ENCODE measurements at places on chromosomes 7 and 10.

DNA sequence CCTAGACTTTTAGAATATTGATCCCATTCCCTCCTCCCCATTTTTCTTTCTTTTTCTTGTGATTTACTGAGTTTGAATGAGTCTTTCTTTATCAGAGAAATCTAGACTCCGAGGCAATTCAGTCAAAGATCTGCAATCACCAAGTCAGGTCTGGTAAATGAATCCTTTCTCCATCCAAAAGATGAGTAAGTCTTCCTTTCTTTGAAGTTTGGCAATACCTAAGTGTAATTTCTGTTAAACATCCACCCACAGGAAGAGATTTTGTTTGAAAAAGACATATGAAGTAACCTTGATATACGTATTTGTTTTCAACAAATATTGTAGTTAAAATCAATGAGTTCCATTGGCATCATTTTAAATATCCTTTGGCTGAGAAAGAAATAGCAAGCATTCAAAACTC is 58.3 kb downstream of the SLC39A12 start:
- DNase-seq, result no peak

DNA sequence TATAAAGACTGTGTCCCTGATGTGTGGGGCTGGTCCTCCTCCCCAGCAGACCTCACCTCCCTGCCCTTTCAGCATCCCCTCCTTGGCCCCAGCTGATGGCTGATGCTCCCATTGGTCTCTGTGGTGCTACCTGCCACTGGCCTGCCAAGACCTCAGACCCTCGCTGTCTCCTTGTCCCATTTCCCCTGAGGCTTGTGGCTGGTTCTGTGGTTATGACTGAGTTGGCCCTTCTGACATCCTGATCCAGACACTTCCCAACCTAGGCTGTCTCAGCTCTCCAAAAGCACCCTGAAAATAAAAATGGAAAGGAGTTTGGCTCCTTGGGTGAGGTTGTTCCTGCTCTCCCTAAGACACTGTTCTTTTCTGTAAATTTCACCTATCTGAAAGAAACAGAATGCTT is 214.2 kb downstream of the RPS24 start:
- no peak for DNase-seq

- no peak for DNase-seq
Measured at GRCh38 chr7:122831436-122831835, 54.8 kb downstream of the CADPS2 start.

- DNase-seq, result no peak
Measured at GRCh38 chr7:54663603-54664234, 95.3 kb downstream of the SEC61G start.

DNA sequence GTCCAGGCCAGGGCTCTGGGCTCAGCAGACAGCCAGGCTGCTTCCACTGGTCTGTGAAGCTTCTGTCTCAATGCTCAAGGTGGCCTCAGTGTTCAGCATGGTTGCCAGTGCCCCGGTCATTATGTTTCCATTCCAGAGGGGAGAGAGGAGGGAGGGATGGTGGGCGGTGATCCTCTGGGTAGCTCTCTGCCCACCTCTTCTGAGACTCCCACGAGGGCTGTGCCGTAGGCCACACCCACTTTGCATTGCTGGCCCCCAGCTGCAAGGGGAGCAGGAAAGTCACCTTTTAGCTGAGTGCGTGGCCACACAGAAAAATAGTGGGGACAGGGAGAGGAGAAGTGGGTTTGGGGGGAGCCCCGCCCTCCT is 42.5 kb downstream of the FOXK1 start:
- DNase-seq, result no peak

GRCh38 chr7:134850066-134850465 is 70.6 kb downstream of the CALD1 start:
- no peak for DNase-seq

DNA sequence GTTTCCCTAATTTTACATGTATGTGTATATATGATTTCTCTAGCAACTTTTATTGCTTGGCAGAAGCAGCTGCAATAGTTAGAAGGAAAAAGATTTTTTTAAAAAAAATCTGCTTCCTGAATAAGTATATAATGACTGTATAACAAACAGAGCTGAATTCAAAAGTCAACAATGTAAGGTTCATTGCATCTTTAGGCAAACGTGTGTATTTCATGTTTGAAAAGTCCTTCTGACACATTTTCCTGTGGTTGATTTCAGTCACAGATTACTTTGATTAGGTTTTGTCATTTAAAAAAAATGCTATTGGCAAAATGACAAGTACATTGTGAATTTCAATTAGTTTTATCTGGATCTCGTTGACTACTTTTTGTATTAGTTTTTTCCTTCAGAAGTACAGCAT is 231.0 kb downstream of the CSTF2T start:
- DNase-seq, result no peak

- no peak for DNase-seq
Measured at GRCh38 chr10:75028748-75029147, 82.7 kb upstream of the SAMD8 start.

GRCh38 chr10:59463909-59464308 is 101.6 kb upstream of the FAM13C start:
- DNase-seq, result no peak

GRCh38 chr10:113704637-113705343 is 25.1 kb downstream of the CASP7 start:
- no peak for DNase-seq

GRCh38 chr10:60352105-60352504 is 37.6 kb downstream of the ANK3 start:
- no peak for DNase-seq

GRCh38 chr7:132424821-132425724 is 151.2 kb downstream of the PLXNA4 start:
- no peak for DNase-seq

- no peak for DNase-seq
Measured at GRCh38 chr10:1361411-1362105, 305.4 kb downstream of the WDR37 start.

DNA sequence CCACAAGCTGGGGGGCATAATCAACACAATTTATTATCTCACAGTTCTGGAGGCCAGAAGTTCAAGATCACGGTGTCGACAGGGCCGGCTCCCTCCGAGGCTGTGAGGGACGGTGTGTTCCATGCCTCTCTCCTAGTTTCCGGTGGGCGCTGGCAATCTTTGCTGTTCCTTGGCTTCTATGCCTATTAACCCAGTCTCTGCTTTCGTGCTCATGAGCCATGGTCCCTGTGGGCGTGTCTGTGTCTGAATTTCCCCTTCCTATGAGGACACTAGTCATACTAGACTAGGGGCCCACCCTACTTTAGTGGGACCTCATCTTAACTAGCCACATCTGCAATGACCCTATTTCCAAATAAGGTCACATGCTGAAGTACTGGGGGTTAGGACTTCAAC is 29.4 kb downstream of the HIPK2 start:
- no peak for DNase-seq

- no peak for DNase-seq
Measured at GRCh38 chr7:98221611-98222532, 10.6 kb downstream of the BHLHA15 start.

DNA sequence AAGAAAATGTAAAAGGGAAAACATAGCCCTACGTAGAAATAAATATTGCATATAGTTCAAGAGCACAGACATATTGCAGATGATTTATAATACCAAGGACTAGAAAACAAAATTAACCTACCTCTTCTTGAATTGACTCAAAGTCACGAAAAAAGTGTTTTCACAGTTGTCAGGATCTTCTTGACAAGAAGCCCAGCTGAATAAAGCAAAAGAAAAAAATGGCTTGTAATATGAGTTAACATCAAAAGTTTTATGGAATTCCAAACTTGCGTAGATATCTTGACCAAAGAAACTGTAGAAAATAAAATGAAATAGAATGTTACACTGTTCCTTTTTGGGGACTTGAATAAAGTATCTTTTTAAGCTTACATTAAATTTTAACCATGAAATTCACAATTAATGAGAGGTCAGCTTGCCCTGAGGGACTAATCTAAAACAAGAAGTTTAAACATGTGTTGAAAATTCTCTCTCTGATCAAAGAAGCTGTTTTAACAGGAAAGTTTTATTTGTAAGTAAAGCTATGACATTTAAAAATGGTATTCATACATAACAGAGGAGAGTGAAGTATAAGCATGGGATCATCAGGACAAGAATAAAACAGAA is 133.1 kb upstream of the SEMA3C start:
- no peak for DNase-seq

DNA sequence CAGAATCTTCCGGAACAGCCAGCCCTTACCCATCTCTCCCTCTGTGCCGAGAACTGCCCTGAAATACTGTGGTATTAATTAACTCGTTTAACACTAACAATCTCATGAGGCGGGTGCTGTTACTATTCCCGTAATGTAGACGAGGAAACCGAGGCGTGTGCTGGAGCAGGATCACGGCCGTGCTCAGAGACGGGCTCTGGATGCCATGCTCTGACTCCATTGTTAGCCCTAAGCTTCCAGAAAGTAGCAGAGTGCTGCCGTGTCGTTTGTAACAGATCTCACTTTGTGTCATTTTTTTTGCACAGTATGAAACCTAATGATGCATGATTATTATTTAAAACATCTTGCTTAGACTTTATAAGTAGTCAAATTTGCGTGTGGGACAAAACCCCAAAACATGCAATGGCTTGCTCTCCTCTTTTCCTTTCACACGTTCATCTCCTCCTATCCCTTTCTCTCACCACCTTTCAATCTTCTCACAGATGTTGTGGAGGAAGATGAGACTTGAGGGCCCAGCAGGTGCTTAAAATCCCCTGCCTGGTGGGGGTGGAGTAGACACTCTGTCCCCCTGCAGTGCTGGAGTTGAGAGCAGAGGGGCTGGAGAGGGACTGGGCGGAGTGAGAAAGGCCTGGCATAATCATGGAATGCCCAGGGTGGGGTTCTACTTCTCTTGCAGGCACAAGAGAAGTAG is 482 bp upstream of the ACTR3C start:
- no peak for DNase-seq

DNA sequence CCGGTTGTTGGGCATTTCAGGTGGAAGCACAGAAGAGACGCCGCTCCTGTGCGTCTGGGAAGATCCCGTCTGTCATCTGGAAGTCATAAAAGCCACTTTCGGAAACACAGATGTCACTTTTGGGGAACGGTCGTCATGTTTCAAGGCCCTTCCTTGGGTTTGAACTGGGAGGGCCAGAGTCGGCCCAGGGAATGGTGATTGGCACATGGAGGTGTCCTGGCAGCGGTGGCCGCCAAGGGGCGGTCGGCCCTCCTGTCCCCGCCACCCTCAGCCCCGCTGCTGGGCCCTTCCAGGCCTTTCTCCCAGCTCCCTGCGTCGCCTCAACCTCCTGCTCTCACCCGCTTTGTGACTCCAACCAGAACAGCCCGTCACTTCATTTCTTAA is 115.2 kb upstream of the SFMBT2 start:
- no peak for DNase-seq

All from stimulated activated CD8-positive, alpha-beta memory T cell treated with anti-CD3 and anti-CD28 coated beads, Interleukin-15, amount 100 ng/mL, for 1 hour (primary cell).